ENCODE measurements at places on chromosomes 5 and 9.

DNA sequence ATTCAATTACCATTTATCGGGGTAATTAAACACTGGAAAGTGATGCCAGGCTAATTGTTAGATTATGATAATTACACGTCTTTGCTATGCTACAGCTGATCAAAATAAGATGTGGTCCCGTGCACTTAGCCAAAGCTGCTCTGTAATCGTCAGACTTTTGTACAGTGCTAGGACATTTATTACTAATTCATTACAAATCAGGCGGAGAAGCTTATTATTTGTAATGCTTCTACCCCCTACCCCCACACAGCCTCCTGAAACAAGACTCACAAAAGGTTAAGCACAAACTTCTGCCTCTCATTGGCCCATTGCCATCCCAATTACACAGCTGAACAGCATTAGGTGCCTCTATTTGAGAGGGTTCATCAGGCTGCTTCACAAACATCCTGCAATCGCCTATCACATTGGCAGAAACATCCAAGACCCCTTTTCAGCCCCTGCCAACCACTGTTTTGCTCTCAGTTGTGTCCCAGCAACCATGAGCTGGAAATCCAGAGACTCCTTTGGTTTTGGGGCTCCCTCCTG is 232.7 kb downstream of the EFNA5 start:
- DNase-seq, result no peak

- DNase-seq, result no peak
Observed at GRCh38 chr5:115459855-115460341, 84.7 kb downstream of the FEM1C start.

GRCh38 chr9:84668196-84669012 is 1.1 kb upstream of the NTRK2 start:
- DNase-seq, result no peak

DNA sequence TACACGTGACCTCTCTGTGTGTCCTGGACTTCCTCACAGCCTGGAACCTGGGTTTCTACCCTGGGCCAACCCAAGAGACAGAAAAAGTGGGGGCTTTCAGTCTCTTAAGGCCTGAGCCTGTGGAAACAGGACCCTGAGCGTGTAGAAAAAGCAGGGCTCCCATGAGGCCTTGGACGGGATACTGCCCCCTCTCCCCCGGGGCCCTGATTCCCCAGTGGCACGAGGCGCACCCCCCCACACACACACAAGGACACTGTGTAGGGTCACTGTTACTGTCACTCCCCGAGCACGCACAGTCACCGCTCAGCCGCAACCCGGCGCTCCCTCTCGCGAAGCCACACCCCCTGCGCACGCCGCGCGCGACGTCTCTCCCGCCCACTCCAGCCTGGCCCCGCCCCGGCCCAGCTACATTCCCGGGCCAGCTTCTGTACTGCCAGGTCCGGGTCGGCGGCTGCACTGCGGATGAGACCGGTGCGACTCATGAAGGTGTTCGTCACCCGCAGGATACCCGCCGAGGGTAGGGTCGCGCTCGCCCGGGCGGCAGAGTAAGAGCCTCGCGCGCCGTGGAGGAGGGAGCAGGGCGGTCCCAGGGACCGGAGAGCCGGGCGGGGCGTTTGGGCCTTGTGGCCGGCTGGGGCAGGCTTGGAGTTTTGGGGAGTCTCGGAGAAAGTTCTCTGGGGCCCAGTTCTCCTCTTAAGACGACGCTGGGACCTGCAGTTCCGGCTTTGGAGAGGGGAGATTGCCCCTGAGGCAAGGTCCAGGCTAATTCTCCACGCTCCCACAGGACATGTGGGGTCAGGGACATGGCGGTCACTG is at the start of gene GRHPR:
GRHPR (plus strand) TSS at position 408 of the 816 bp plus-strand sequence; CDS start at position 463, 55 bp downstream.
- peak; percentile 94 for DNase-seq

DNA sequence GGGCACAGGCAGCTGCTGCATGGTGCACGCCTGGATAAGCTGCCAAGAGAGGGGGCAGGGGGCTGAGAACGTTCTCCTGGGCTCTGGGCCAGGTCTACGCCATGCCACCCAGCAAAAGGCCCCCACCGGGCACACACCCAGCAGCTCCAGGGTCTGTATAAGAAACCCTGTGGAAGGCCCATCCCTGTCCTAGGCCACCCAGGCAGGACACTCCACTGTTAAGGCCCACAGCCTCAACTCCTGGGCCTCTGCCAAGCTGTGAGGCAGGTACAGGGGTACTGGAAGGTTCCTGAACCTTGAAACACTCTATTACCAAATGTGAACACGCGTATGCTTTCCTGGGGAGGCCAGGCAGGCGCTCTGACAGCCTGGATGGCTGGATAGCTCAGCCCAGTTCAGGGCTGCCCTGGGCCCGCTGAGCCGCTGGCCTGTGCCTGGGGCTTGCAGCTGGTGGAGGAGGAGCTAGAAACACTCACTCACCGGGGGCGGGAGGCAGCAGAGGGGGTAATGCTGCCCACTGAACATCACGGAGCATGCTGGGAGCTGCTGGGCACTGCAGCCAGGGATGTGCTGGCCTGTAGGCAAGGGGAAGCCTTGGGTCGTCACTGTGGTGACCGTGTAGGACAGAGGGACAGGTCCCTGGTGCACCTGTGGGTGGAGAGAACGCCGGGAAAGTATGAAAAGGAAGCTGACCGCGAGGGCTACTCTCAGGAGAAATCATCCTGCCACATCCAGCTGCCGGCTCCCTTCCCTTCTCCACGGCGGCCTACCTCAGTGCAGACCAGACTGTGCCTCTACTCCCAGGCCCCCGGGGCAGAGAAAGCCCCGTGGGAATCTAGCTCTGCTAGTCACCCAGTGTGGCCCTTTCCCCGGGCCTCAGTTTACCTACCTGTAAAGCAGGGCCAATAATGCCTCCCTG is 6.0 kb downstream of the RNF44 start:
- no peak for DNase-seq

DNA sequence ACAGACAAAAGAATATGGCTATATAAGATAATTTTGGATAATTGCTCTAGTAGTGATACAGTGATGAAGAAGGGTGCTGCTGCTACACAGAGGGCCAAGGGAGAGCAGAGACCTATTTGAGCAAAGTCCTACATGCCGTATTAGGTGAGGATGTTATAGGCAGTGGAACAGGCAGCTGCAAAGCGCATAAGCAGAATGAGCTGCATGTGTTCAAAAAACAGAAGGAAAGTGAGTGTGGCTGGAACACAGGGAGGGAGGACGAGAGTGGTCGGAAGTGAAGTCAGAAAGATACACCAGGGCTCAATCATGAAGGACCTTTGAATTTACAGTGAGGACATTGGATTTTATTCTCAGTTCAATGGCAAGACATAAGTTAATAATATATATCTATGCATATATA is 35.4 kb downstream of the ITGA2 start:
- no peak for DNase-seq

GRCh38 chr5:110179321-110179720 is 489.6 kb downstream of the MAN2A1 start:
- no peak for DNase-seq
